CD4-positive, alpha-beta T cell treated with Interleukin-15 for 1 hour (primary cell): ENCODE measurements at places on chromosomes 3 and 15.
A peak's percentile ranks its signal among the peaks of the same experiment; 100 is the strongest.

GRCh38 chr3:5448246-5448645 is 260.7 kb downstream of the EDEM1 start:
- DNase-seq = no peak

GRCh38 chr3:139620438-139620837 is 57.3 kb downstream of the NMNAT3 start:
- DNase-seq = no peak

DNA sequence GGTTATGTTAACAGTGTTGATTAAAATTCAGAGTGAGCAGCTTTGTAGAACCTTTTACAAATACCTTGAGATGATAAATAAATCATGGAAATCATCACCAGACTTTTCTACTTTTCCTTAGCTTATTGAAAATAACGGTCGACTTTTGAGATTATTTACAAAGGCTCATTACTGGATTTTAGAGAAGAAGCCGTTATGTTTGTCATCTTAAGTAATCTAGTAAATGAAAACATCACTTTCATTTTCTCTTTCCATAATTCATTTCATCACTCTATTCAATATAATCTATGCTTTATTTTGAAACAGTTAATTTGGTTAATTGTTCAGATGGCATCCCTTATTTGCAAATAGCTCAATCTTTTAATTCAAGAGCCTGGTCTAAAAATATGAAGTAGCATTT is 3.6 kb downstream of the PLCL2 start:
- DNase-seq = no peak

GRCh38 chr3:100263583-100263982 is 2.8 kb downstream of the TBC1D23 start:
- DNase-seq = no peak

DNA sequence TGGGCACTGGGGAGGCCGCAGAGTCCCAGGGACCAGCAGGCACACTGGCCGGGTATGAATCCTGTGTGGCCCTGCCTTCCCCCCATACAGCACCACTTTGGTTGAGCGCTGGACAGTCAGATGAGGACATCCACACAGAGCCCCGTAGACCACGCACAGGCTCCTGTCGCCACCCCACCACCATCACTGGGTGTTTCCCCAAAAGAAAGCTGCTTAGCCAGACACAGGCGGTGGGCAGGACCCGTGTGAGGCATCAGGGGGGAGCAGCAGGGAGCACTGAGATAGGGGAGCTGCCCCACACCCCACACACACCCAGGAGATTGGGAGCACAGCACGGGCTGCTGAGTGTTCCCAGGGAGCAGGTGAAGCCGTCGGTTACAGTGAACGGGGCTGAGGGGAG is 42.4 kb upstream of the SLC41A3 start:
- DNase-seq = peak; percentile 10

- DNase-seq = no peak
Observed at GRCh38 chr3:178706411-178706810, 170.2 kb downstream of the KCNMB2 start.

GRCh38 chr3:166630190-166630589 is 749.9 kb downstream of the ZBBX start:
- DNase-seq = no peak

DNA sequence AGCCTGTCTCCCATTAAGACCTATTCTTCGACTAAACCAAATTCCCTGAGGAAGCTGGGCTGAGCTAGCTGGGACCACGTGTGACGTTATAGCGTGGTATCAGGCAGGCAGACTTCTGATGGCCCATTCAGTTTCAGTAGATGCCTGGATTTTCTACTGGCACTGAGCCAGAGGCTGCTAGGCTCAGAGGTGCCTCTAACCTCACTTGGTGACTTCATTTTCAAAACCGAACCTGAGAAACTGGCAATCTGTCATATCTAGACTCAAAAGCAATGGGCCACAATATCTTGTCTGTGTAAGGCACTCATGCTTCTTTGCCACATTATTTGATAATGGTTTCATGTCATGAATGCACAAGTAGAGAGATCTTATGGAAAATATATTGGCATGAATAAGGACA is 352.1 kb upstream of the AZI2 start:
- DNase-seq = no peak

DNA sequence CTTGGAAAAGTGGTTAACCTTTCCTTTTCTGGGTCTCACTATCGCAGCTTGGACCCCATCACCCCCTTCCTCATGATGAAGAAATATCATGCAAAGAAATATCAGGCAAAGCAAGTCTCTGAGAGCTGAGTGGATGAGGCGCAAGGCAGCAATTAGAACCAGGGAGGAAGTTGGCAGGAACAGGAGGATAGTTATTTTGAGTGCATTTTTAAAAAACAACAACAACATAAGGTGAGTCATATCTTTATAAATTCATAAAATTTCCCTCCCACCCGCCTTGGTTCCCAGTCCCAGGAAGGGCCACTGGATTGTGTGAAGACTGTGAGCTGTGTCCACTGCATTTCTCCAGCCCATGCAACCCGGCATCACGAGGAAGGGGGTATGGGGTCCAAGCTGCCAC is 316.9 kb upstream of the TLE3 start:
- DNase-seq = no peak

DNA sequence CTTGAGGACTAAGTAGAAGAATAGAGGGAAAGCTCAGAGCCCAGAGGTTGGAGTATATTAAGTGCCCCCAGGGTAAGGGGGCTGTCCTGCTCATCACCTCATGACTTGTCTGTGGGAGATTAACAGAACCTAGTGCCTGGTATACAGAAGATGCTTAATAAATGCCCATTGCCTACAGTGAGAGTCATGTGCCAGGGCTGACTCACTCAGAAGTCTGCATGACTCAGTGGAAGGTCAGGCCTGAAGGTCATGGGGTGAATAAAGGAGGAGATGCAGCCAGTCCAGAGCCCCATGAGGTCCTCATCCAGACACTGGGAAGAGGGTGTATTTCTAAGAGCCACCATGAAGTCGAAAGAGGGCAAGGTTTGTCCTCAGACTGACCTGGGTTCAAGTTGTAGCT is 62.5 kb upstream of the TLE3 start:
- DNase-seq = peak; percentile 44

DNA sequence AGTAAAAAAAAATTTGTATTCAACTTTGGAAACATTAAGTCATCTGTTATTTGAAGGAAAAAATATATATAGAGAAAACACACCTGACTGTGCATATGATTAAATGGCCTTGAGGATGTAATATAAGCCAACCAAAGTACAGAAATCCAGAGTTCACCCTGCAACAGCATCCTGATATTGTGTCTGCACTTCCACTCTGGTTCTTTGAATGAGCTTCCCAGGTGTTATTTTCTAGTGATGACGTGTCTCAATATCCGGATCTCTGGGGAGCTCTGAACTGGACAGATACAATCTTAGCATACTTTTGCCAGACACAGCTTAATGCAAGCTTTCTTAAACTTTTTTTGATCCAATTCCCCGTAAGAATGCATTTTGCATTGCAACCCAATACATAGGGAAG is 19.5 kb upstream of the PIK3CB start:
- no peak for DNase-seq

GRCh38 chr3:69082805-69083204 is 1.9 kb upstream of the ARL6IP5 start:
- peak; percentile 83 for DNase-seq

DNA sequence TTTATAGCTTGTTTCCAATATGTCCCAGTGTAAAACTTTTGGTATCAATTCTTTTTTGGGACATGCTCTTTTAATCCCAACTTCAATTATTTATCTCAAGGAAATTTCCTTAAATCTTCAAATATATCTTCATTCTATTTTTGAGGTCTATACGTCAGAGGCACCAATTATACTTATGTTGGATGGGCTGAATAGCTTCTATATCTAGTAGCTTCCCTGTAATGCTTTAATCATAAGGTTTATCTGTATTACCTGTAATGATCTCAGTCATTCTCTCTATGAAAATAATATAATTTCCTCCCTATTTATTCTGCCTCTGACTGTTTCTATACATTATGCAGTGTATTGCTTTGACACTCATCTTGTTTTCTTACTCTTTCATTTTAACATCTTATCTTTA is 29.9 kb upstream of the MCCC1 start:
- DNase-seq = no peak

DNA sequence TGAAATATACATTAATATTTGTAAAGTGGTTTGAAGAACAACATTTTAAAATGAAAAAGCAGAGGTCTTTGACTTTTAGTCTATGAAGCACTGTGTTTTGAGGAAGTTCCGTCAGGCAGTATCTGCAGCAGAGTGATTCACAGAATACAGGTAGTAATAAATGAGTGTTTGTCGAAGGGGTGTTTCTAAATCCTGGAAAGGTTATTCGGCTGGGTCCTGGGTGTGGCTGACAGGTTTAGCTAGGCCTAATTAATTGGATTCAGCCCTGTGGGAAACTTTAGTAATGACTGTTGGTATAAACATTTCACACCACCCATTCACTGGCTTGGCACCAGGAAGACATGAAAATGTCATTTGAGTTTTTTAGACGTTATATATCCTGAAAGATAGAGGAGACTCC is 51.3 kb downstream of the TIPARP start:
- no peak for DNase-seq

DNA sequence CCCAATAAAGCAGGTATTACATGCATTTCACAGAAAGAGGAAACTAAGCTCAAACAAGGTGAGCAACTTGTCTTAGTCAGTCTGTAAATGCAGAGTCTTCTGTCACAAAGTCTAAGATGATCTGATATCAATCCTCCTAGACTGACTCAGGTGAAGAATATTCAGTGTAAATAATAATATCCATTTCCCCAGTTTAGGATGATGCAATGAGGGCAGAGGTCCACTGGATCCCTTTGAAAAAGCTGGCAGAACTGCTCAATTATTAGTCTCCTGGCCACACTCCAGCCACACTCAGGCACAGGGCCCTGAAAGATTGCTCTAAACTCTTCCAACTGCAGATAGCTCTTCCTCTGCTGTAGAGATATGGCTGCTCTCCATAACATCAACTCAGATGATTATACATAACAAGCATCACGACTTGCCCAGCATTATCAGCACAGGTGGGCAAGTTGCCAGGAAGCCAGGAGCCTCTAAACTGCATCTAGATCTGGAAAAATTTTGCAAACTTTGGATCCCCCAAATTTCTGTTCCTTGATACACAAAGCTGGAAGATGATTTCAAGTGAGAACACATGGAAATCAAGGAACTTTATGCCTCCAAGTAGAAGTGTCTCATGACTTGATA is 129.8 kb upstream of the CPNE4 start:
- no peak for DNase-seq

- peak; percentile 45 for DNase-seq
Observed at GRCh38 chr15:64842986-64843561, 1.4 kb downstream of the PLEKHO2 start.

- DNase-seq = no peak
Observed at GRCh38 chr3:43328653-43329052, 42.3 kb downstream of the SNRK start.

DNA sequence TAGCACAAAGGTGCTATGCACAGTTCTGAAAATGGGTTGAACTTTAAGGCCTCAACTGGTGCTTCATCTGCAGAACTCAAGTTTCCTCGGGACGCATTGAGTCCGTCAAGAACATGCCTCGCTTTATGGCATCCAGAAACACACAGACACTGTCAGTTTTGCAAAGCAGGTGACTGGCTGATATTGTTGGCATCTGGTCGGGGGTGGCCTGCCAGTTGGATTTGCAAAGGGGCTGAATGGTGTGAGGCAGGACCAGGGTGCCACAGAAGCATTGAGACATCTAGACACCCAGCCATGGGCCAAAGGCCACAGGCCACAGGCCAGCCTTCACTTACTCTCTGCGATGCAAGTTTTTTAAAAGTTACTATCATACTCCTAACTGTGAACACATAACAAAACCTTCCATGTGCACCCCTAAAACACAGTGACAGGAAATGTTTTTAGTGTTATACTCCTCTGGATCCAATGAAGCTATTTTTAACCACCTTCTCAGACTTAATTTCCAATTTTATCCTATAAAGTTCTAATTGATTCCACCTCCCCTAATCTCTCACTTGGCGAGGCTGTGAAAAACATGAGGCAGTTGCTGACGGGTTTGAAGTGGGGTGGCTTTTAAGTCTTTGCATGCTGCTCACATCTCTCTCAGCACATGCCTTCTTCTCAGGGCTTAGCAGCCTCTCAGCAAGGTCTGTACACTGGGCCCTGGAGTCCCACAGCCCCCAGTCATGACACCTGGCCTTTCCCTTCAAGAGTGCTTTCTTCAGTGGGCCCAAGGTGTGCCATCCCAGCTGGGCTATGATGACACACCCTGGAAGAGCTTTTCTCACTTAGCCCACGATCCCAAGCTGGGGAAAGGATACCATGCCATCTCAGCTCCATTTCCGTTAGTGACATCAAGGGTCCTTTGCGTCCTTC is 38.5 kb upstream of the DUSP7 start:
- DNase-seq = no peak

- no peak for DNase-seq
Observed at GRCh38 chr3:107062787-107063186, 314.5 kb upstream of the CCDC54 start.

- DNase-seq = no peak
Observed at GRCh38 chr15:66287461-66288057, 5.8 kb upstream of the DIS3L start.

GRCh38 chr3:177837951-177838655 is 640.8 kb upstream of the TBL1XR1 start:
- no peak for DNase-seq

DNA sequence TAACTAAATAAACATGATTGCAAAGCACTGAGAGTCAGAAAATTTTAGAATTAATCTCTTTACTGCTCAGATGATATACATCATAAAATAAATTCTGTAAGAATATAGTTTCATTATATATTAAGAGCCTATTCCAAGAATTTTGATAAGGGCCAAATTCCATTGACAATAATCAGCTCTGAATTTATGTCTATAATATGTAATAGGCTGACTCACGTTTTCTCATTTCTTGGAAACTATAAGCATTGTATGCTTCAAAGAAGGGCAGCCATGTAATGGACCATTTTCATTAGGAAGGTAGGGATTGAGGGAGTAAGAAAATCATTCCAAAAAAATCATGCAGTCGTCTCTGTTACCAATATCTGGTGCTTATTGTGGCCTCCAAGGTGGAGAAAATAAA is 315.9 kb downstream of the ZIC4 start:
- no peak for DNase-seq

- DNase-seq = peak; percentile 57
Observed at GRCh38 chr15:99502182-99502581, 63.6 kb upstream of the MEF2A start.

DNA sequence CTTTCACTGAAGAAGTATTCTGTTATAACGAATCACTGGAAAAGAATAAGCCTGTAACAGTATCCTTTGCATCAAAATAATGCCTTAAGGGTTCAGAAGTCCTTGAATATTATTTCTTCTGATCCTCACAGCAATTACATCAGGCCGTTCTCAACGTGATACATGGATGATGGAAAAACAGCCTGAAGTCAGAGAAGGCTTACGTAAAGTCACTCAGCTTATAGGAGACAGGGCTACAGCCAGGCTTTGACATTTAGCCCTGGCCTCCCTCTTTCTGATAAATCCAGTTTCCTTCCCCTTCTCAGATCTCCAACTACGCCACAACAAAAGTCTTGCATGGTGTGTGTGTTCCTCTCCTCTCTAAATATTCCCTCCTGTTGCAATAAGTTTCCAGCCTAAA is 131.9 kb downstream of the ANO10 start:
- DNase-seq = no peak

- no peak for DNase-seq
Observed at GRCh38 chr3:69712933-69713332, 26.3 kb upstream of the MITF start.
